ENCODE measurements at places on chromosomes 4 and X.

- no peak for DNase-seq
These were observed 20.7 kb downstream of the ZNF280C start for GRCh38 chrX:130247996-130248395.

DNA sequence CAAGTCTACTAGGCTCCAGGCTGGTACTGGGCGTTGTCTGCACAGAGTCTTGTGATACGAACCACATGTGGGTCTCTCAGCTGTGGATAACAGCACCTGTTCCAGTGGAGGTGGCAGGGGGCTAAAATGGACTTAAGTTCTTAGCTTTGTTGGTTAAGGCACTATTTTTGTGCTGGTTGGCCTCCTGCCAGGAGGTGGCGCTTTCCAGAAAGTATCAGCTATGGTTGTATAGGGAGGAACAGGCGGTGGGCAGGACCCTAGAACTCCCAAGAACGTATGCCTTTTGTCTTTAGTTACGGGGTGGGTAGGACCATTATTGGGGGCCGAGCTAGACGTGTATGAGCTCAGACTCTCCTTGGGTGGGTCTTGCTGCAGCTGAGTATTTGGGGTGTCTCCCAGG, 1138.4 kb downstream of the PCDH19 start:
- DNase-seq, result no peak

- DNase-seq, result peak; percentile 77
These were observed 352.9 kb downstream of the RAPGEF2 start for GRCh38 chr4:159455675-159456237.

GRCh38 chr4:40629401-40630334, at the start of gene RBM47:
Gene RBM47 (minus strand): TSS chr4:40629864. CDS start chr4:40438893, 190,971 bp downstream.
- DNase-seq, result peak; percentile 68

DNA sequence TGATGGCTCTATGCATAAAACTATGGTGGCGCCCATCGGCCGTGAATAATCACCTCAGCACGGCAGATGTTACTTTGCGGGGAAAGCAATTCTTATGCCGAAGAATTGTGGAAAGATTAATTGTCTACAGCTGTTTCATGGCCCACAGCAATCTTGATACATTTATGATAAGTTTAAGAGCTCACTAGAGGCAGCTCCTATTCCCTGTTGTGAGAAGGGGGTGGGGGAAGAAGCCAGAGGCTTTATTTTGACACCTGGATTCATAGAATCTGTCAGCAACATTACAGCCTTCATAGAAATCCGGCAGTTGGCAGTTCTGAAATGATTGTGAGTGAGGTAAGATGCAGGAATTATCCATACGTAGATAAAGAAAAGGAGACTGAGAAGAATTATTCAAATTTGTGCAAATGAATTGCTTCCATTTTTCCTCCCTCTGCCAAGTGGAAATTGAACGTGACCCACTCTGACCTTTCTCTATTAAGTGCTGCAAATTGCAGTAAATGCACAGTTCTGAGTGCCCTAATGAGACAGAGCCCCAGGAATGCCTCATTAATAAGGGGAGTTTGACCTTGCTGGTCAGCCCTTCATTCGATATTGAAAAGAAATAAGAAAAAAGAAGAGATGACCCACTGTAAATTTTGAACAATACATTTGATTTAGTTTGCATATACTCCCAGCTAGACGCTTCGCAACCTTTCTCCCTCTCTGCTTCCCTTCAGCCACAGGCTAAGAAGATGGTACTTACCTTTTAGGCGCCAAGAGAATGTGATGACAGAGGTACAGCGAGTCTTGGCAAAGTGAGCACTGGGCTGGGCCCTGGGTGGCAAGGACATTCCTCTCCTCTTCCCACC, 188.8 kb downstream of the GPAT3 start:
- DNase-seq, result no peak

DNA sequence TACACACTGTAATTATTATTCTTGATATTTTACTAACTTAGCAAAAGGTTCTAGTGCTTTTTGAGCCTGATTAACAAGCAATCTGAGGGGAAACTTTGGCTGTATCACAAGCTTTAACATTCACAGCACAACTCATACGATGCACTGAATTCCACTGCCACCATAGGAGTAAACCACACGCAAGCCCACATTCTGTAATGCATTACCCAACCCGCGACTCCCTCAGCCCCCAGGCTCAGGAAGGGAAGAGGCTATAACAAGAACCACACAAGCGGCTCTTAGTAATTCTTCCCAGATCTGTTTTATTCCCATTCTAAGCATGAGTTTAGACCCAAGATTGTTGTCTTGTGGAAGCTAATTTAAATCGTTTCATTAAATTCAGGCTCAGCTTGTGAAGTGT, 138.5 kb upstream of the TBL1X start:
- no peak for DNase-seq

DNA sequence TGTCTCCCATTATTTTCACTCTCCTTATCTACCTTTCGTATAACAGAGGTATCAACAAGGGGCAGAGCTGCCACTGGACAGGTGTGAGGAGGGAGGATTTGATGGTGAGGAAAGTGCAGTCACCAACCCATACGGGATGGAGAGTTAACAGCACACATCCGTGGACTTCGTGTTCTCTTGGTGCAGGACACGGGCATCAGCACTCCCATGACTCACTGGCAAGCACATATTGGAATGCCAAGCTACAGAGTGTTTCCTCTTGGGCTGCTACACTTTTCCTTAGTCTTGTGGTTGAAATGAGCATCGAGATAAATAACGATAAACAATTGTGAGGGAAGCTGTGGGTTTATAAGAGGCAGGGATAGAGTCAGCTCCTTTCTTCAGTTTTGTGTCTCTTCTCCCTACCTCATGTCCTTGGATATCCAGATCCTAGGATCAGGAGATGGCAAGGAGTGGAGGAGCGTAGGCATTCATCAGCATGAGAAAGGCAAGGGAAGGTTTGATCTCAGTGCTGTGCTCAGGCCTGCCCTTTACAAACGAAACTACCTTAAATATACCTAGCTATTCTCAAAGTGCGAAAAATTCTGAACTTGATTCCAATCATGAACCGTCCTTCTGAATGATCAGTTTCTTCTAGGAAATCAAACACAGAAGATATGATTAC, 96.3 kb downstream of the ZNF827 start:
- DNase-seq, result no peak

DNA sequence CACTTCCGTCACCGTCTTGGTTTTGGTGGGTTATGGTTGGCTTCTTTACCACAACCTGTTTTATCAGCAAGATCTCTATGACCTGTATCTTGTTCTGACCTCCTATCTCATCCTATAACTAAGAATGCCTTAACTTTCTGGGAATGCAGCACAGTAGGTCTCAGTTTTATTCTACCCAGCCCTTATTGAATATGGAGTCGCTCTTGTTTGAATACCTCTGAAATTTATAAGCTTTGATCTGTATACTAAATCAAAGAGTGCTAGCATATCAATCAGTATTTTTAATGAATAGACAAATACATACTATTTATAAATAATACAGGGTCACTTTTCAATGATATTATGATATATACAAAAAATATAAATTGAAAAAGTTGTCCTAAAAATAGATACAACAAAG, 690.0 kb downstream of the TRAM1L1 start:
- DNase-seq, result no peak

DNA sequence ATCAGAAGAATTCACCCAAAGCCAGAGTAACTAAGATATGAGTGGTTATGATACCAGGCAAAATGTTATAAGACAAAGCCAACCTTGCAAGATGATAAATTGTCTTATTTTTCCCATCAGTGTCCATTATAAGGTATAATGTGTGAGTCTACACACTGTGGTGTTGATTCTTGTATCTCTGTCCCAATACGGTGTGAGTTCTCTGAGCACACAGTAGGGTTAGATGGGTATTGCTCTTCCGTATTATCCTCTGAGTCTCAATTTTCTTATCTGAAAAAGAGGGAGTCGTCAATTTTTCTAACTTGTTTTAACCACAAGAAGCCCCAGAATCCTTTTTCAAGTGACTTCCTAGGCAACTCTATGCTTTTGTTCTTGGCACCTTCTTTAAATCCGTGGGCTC, 69.9 kb downstream of the HMGB2 start:
- no peak for DNase-seq

- DNase-seq, result peak; percentile 4
These were observed 436.3 kb downstream of the KLHL13 start for GRCh38 chrX:117680286-117680685.

- DNase-seq, result no peak
These were observed 91.6 kb downstream of the TLL1 start for GRCh38 chr4:165964591-165964990.

- no peak for DNase-seq
These were observed 189.1 kb upstream of the RBPJ start for GRCh38 chr4:26131711-26132110.

GRCh38 chrX:103831342-103831802, 685 bp downstream of the RAB9B start:
- no peak for DNase-seq

- DNase-seq, result no peak
These were observed 7.5 kb downstream of the GPR143 start for GRCh38 chrX:9758021-9758638.

- no peak for DNase-seq
These were observed 9.0 kb upstream of the SLC26A1 start for GRCh38 chr4:1002131-1002630.

GRCh38 chr4:92305148-92305877, 1.5 kb downstream of the GRID2 start:
- peak; percentile 33 for DNase-seq

DNA sequence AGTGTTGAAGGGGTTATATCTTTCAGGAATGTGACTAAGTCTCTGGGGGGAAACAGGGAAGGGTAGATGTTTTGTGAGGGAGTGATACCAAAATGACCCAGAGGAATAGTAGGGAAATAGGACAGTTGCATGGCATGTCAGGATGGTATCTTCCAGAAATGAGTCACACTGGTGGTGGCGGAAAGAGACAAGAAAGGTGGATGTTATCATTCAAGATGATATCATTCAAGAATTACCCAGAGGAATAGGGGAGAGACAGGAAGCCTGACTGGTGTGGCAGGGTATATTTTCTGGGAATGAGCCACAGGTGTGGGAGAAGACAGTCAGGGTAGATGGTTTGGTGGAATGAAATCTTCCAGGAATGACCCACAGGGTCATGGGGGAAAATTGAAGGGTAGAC, 61.1 kb downstream of the MAOA start:
- no peak for DNase-seq

DNA sequence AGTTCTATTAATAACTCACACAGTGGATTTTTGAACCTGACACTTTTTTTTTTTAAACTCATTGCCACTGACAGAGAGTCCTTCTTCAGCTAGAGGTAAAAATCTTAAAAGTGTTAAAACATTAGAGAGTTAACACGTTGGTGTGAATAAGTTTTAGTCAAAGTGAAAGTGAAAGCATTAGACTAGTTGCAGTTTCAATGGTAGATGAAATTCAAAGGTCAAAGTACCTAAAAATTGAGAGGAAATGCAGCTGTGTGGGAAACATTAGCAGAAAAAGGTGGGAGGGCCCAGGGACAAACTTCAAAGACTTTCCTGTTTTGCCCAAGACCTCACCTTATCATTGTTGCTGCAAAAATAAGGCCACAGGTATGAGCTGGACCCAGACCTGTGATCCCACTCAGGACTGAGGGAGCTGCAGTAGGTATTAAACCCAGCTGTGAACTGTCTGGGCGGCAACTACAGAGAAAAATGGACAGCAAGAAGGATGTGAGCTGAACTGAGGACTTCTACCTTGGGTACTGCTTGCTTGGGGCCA, 17.6 kb upstream of the GABRA4 start:
- no peak for DNase-seq

GRCh38 chr4:16617435-16617834, 281.0 kb downstream of the LDB2 start:
- DNase-seq, result no peak

GRCh38 chr4:89156174-89156914, 45.0 kb downstream of the TIGD2 start:
- DNase-seq, result no peak

DNA sequence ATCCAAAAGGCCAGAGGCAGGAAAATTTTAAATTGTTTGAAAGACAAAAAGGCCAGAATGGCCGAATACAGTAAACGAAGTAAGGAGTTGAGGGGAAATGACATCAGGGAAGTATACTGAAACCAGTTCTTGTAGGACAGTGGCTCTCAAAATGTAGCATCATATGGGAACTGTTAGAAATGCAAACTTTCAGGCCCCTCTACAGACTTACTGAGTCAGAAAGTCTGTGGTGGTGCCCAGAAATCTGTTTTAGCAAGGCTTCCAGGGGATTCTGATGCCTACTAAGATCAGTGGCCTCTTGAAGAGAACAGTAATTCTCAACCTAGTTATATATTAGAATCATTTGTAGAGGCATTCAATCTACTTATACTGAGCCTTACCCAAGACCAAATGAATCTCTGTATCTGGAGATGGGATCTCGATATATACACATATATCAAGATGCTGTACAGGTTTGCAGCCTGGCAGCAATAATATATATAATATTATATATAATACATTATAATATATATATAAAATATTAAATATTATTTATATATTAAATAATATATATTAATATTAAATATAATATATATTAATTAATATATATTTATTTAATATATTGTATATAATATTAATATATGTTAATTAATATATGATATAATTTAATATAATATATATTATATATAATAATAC, 39.7 kb downstream of the ADAMTS3 start:
- DNase-seq, result no peak

GRCh38 chr4:64520421-64520820, 111.2 kb upstream of the TECRL start:
- no peak for DNase-seq

DNA sequence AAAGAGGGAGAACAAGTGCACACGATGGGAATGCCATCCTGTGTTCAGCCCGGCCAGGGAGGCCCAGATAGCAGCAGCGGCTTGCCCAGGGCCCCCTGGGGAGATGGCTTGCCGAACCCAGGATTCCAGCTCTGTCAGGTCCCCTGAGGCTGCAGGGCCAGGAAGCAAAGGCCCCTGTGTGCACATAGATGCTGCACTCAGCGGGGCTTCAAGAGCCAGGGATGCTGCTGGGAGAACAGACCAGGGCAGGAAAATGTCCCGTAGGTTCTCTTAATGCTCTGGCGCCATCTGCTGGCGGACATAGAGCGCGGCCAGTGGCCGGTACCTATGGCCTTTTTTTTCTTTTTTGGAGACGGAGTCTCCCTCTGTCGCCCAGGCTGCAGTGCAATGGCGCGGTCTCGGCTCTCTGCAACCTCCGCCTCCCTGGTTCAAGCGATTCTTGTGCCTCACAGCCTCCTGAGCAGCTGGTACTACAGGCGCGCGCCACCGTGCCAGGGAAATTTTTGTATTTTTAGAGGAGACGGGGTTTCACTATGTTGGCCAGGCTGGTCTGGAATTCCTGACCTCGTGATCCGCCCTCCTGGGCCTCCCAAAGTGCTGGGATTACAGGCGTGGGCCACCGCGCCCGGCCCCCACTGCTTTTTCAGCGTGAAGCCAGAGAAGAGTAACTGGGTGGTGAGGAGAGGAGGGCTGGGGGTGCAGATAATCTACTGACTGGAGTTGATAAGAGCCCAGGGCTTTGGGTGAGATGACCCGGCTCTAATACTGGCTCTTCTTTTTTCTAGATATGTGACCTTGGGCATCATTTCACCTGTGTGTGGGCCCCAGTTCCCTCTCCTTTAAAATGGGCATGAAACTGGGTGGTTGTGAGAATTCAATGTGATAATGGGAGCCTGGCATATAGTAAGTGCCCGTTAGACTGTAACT, 22.5 kb downstream of the MED28 start:
- DNase-seq, result peak; percentile 42
